ENCODE measurements at places on chromosomes 3 and 15.

GRCh38 chr3:45011756-45012508, 14.2 kb upstream of the CLEC3B start:
- DNase-seq = no peak

DNA sequence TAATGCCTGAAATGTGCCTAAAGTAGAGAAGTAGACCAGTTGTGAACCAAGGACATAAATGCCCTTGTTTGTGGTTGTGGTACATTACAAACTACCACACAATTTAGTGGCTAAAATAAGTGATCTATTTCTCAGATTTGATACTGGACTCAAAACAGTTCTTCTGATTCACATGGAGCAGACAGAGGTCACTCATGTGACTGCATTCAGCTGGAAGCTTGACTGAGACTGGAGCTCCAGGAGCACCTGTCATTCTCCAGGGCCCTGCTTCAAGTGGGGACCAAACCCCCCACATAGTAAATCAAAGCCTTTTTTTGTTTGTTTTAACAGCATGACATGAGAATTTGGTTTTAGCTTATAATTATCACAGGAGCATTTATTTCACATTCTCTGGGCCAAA, 301.2 kb downstream of the OXSM start:
- no peak for DNase-seq

- no peak for DNase-seq
Observed at GRCh38 chr3:66486646-66487045, 14.2 kb downstream of the LRIG1 start.

GRCh38 chr3:46213201-46213600, 5.1 kb upstream of the CCR1 start:
- no peak for DNase-seq

DNA sequence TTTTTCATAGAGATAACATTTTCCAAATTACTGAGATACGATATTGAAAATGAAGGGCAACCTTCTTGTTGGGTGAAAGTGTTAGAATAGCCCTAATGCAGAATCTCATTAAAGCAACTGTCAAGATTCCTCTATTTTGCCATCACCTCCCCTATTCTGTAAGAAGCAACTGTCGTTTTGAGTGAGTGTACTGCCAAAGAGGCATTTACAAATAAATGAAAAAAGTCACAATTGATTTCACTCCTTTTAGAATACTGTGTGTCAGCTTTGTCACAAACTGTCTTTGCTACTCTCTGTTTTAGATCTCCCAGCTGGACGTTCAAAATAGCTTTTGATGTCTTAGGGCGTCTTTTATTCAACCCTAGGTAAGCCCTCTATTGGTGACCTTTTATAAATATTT, 322.8 kb upstream of the NAALADL2 start:
- DNase-seq = no peak

- DNase-seq = no peak
Observed at GRCh38 chr15:48435321-48435720, 104.1 kb downstream of the DUT start.

DNA sequence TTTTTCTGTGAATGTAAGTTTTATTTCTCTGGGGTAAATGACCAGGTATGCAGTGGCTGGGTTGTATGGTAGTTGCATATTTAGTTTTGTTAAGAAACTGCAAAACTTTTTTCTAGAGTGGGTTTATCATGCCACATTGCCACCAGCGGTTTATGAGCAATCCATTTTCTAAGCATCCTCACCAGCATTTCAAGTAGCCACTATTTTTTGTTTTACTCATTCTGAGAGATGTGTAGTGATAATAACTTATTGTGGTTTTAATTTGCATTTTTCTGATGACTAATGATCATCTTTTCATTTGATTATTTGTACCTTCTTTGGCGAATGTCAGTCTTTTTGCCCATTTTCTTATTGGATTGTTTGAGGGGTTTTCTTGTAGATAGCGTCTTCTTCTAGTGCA, 56.2 kb downstream of the SPRED1 start:
- no peak for DNase-seq

DNA sequence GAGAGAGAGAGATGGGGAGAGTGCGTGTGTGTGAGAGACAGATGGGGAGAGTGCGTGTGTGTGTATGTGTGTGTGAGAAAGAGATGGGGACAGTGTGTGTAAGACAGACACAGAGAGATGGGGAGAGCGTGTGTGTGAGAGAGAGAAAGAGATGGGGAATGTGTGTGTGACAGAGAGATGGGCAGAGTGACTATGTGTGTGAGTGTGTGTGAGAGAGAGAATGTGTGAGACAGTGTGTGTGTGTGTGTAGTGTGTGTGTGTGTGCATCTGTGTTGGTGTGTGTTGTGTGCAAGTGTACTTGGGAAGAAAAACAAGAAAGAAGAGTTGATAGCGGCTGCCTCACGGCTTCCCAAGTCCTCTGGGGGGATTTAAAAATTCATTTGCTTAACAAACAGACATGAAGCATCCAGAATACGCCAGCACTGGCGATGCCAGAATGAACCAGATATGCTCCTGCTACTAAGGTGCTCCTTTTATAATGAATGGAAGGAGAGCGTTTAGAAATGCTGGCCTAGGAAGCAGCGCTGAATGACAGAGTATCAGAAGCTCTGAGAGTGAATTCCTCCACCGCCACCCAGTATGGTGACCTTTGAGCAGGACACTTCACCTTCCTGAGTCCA, 186.1 kb upstream of the TSC22D2 start:
- DNase-seq = no peak

DNA sequence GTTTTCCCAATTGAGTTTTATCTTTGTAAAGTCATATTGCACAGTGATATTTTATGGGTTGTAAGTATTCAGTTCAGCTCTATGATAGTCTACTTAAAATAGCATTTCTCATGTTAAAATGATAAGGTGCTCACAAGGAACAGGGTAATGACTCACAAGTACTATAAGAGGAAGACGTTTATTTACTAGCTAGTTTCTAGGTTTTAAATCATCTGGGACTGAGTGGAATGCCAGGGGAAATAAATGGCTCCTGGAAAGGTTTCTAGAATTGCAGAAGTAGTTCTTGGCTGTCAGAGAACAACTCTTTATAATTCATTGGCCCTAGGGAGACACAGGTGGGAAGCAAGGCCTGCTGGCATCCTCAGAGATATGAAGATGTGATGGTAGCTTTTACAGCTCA, 112.8 kb downstream of the CHDH start:
- DNase-seq = no peak

DNA sequence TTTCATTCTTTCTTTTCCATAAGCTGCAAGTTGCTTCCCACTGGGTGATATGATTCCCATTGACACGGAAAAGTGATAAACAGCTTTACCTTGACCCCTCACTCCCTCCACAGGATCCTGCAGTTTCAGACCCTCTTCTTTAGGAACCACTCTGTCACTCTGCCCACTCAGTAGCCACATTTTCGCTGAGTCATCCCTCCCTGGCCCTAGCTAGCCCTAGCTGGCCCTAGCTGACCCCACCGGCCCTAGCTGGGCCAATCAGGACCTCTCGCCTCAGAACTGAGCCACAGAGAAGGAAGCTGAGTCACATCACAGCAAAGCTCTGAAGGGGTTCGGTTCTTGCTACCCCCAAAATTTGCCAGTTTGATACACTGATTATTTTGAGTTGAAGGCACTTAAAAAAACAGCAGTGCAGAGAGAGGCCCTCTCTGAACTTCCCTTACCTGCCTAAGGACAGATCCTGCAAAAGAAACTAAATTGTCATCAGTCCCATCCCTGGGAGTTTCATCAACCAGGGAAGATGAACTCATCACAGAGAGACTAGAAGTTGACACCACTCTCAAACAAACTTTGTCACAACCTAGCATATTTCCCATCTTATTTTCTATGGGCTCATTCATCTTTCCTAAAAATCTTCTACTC, 233.5 kb upstream of the PROK2 start:
- no peak for DNase-seq

DNA sequence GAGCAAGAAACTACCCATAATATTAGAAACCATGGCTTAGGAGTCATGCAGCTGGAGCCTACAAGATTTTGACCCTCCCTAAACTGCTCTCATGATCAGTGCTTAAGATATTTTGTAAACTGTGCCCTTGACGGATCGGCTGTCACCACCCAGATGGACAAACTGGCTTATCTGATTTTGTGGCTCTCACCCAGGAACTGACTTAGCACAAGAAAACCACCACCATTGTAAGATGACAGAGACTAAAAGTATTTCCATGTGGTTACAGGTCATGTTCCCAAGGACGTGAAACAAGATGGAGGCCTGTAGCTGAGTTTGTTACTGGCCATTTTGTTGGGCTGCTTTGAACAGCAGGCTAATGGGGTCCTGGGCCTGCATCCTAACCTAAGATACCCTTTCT, 940.9 kb downstream of the OTOL1 start:
- no peak for DNase-seq

GRCh38 chr3:21357241-21357640, 393.8 kb downstream of the ZNF385D start:
- no peak for DNase-seq

DNA sequence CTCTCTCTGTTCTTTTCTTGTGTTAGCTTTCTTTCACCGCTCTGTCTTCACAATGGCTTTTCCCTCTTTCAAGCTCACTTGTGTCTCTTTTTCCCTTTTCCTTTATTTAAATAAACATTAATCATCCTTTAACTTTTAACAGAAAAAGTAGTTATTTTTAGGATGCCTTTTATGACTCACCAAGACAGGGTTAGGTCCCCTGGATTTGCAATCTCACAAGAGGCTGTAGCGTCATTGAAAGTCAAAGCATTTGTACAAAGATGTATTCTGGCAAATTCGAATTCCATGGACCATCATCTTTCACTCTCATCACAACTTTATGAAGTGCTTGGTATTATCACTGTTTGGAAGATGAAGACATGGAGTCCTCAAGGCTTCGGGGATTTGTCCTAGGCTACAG, 34.8 kb upstream of the MCTP2 start:
- DNase-seq = no peak

DNA sequence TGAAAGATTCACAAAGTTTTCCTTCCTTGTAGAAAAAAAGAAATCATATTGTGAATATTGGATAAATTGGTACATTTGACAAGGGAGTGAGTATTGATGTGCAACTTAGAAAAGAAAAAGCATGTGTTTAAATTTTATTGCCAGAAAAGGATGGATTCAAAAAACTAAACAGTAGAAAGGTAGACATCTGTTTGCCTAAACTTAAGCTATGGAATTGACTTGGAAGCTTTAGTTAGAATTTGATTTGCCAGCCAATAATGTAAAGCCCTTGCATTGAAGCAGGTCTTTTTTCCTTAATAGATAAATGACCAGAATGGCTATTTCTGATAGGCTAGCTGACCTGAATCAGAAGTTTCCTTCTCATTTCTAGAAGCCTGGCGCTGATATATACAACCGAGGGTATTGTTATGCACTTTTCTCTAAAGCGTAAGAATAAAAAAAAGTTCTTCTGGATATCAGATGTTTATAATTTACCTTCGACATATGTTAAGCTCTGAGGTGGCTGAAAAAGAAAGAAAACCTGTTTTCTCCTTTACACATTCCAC, 4.2 kb downstream of the RARB start:
- no peak for DNase-seq

DNA sequence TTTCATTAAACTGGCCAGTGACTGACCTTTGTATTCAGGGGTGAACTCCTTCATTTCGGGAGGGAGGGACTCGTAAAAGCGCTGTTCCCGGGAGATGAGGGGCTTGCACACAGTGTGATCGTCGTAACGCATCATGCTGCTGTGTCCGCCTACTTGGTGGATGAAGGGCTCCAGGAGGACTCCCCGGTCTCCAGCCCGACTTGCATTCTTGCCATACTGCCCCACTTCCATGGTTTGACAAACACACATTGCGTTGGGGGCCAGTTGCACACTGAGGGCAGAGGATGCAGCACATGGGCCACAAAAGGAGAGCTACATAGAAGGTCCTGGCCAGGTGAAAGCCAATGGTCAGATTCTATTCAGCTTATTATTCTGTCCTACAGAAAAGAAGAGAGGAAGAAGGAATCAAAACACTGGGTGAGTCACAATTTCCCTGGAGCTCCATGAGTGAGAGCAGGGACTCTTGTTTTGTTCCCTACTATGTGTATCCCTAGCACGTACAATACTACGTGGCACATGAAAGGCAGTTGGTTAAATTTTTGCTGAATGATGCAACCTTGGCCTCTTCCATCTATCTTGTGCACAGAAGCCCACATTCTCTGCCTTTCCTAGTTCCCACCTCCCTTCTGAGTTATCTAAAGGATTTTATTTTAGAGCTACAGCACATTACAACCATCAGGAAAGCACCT, 24.2 kb upstream of the GMPPB start:
- DNase-seq = no peak

GRCh38 chr15:89393056-89393455, 58.4 kb upstream of the POLG start:
- DNase-seq = no peak

DNA sequence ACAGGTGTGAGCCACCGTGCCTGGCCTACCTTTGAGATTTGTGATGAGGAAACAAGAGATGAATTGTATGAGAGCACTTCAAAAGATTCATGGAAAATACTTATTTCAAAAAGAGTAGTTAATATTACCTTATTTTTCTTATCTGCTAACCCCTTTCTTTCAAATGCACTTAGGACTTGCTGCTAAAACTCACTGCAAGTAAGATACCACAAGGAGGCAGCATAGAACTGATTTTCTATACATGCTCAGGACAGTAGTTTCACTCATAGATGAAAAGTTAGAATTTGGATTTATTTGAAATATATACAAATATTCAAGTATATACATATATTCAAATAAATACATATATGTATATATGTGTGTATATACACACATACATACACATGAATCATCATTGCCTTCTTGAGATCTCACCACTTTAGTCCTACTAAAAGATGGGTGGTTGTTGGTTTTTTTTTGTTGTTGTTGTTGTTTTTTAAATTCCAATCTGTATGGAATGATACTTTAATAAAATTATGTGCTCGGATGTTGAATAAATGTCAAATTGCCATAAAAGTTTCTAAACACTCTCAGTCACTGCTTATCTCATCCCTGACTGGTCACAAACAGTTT, 2.4 kb downstream of the CCNDBP1 start:
- DNase-seq = no peak

- DNase-seq = no peak
Observed at GRCh38 chr3:117920253-117920898, 1114.3 kb downstream of the IGSF11 start.

GRCh38 chr3:169668072-169668956, 4.8 kb upstream of the MECOM start:
- no peak for DNase-seq

GRCh38 chr3:142987707-142988106, 13.7 kb upstream of the U2SURP start:
- DNase-seq = no peak

GRCh38 chr3:126136428-126137220, 43.8 kb downstream of the ALDH1L1 start:
- no peak for DNase-seq

Data from stimulated activated CD8-positive, alpha-beta memory T cell treated with anti-CD3 and anti-CD28 coated beads, Interleukin-7, amount 100 ng/mL, for 1 hour (primary cell).